ENCODE measurements at places on chromosomes 7 and 10.

DNA sequence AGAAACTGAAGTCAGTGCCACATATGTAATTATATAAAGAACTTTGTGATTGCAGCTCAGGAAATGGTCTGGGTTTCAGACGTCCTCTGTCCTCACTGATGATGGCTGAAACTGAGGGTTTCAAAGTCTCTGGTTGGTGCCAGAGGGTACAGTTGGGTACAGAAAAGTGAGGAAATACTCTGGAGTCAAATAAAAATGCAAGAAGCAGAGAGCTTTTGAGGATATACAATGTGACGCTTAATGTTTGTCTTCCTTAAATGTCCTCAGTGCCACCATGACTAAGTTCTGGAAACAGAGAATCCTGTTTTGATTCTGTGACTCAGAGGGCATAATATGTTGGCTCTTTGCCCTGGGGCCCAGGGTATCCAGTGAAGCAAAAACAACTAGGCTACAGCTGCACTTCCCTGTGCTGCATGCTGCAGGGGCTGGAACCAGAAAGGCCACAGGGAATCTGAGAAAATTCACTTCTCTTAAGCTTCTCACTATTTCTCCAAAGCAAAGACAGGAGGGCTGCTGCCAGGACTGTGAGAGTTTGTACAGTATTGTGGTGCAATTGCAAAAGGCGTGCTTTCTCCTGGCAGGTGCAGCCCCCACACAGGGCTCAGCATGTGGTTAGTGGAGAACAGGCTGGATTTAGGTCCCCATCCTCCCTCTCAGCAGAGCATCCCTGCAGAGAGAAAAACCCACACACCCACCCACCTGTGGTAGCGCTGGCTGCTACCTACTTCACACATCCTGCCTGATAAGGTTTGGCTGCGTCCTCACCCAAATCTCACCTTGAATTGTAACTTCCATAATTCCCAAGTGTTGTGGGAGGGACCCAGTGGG is 169.5 kb upstream of the SVIL start:
- DNase-seq: no peak

- no peak for DNase-seq
Observed at GRCh38 chr10:119131512-119132240, 27.8 kb downstream of the DENND10 start.

GRCh38 chr10:102202386-102202785 is 23.7 kb upstream of the ELOVL3 start:
- no peak for DNase-seq

DNA sequence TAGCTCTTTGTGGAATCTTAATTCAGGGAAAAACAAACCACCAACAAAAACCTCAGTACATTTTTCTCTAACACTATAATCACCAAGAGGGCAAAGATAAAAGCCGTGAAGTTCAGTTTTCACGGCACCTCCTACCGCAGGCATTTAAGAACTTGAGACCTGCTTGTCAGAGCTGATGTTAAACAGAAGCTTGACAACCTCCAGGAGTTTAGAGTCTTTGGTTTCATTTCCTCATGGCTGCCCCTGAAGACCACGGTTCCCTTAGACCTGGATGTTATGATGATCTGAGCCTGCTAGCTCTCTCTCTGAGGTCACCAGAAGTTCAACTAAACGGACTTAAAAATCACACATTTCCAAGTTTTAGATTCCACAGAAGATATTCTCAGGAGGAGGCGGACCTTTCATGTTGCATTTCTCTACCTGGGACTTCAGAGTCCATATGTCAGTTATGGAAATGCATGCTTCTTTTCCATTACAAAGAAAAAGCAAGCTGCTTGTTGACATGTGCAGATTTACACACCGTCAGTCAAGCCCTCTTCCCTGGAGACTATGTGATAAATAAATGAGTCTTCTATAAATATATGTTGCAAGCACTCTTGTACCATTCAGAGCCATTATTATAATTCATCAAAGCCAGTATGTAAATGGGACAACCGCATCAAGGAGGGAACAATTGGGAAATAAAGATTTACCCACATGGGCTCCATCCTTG is 258.0 kb downstream of the GFRA1 start:
- DNase-seq: no peak

DNA sequence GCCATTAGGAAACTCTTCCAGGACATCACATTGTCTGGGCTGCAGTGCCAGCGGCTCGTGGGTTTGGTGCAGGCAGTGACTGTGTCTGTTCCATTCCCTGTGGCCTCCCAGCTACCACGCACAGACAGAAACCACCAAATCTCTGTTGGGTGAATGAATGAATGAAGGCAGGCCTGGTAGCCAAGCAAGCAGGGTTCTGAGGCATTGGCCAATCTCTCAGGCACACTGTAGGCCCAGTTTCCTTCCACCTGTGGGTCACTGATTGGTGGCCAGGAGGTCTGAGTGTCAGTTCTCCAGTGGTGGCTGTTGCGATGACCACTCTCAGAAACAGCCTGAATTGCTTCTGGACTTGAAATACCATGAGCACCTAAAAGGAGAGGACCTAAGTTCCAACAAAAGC is 59.4 kb upstream of the CTBP2 start:
- DNase-seq: no peak

- DNase-seq: no peak
Observed at GRCh38 chr7:155705623-155706360, 61.3 kb downstream of the RBM33 start.

DNA sequence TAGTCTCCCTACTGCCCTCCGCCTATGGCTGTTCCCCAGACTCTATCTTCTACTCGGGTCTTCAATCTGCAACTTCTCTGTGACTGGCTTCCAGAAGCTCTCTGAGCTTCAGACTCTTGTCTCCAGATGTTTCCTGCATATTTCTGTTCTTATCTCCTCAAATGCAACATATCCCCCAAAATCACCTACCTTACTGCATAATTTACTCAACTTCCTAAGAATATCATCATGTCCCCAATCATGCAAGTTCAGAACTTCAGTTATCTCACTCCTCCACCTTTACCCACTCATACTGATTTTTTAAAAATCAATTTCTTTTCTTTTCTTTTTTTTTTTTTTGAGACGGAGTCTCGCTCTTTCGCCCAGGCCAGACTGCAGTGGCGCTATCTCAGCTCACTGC is 68.8 kb downstream of the RAPGEF5 start:
- DNase-seq: no peak

DNA sequence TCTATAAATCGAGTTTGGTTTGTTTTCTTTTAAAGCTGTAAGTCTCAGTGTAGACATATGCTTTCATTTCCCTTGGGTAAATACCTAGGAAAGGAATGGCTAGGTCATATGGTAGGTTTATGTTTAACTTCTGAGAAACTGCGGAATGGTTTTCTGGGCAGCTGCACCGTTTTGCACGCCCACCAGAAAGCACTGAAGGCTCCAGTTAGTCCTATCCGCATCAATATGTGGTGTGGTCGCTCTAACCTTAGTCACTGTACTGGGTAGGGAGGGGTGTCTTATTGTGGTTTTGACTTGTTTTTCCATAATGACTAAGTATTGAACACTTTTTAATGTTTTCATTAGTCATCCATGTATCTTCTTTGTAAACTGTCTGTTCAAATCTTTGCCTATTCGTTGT is 279.5 kb upstream of the AKR1E2 start:
- DNase-seq: no peak

DNA sequence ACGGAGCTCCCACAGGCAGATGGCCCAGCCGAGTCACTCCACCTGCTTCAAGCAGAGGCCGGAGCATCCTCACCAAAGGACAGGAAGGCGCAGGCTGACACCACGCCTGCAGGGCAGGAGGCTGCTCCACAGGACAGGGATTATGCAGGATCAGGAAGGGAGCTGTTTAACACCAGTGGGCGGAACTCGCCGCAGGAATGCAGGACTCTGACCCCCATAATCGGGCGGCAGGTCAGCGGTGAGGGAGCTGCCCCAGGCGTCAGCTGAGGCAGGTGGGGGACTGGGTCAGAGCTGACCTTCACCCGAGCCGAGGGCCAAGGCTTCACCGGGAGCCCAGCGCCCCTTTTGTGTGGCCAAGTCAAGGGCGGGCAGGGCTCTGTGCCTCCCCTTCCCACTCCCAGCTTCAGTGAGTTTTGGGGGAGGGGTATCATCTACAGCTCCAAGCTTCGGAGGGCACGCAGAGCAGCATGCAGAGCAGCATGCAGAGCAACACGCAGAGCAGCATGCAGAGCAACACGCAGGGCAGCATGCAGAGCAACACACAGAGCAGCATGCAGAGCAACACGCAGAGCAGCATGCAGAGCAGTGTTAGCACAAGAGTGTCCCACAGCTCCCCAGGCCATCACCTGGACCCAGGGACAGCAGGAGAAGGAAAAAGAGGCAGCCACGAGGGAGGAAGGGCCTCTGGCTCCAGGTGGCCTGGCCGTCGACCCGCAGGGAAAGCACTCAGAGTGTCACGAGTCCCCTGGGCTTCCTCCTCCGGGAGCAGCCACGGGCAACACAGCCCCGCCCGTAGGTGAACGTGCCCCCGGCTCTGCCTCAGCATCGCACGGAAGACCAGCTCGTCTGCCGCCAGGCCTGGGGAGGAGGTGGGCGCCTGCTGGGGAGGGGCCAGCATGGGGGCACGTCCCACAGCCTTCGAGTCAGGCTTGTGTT is 151.7 kb upstream of the PPP2R2D start:
- DNase-seq: peak; percentile 55

- no peak for DNase-seq
Observed at GRCh38 chr7:36547416-36547815, 157.8 kb downstream of the ANLN start.

- DNase-seq: no peak
Observed at GRCh38 chr10:131875501-131875900, 25.3 kb upstream of the PPP2R2D start.

DNA sequence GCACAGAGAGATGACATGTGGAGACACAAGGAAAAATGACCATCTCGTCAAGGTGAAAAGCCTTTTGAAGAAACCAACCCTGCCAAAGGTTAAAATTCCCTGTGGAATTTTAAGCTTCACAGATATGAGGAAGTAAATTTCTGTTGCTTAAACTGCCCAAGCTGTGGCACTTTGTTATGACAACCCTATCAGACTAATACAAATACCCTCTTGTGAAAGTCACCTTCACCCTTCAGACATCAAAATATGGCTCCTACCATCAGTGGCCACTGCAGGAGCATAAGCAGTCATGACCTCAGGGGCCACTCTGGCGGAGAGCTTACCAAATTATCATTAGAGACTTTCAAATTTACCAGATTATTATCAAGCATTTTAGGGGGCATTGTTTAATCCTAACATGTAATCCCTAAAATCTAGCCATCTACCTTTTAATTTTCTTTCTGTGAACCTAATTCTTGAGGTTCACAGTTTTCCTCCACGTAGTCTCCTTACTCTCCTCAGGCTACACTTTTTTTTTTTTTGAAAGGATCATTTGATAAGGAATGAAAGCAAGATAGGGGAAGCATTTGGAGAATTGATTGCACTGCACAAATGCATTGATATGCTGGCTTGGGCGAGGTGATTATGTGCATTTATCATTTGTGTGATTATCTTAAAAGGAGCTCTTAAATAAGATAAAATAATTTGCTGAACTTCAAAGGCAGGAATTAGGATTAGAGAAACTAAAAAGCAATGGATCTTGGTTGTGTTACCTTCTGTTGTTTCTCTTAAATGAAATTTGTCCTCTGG is 90.3 kb downstream of the TMEM168 start:
- no peak for DNase-seq

DNA sequence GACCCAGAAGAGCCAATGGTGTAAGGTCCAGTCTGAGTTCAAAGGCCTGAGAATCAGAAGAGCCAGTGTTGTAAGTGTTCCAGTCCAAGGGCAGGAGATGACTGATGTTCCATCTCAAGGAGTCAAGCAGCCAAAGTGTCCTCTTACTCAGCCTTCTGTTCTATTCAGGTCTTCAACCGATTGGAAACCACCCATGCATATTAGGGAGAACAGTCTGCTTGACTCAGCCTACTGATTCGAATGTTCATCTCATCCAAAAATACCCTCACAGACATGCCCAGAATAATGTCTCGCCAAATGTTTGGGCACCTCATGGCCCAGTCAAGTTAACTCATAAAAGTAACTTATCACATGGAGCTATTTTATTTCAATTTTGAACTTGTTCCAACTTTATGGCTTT is 2.9 kb upstream of the WDFY4 start:
- DNase-seq: no peak

GRCh38 chr7:140230861-140231770 is 54.3 kb upstream of the KDM7A start:
- peak; percentile 50 for DNase-seq

- no peak for DNase-seq
Observed at GRCh38 chr7:129072479-129073011, 17.6 kb upstream of the TNPO3 start.

DNA sequence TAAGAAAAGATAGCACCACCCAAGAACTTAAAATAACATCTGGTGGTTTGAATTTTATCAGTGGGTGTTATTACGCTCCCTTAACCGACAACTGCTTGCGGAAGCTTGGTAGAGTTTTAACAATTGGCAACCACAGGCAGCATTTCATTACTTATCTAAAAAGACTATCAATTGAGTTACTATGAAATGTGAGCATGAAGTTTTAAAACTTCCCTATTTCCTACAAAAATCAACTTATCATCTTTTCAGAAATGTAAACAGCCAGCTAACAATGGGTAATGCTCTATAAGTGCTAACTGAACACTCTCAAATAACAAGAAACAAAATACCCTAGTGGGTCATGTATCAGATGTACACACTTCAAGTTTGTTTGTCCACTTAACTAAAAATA is 68.8 kb downstream of the OSBPL3 start:
- DNase-seq: no peak

DNA sequence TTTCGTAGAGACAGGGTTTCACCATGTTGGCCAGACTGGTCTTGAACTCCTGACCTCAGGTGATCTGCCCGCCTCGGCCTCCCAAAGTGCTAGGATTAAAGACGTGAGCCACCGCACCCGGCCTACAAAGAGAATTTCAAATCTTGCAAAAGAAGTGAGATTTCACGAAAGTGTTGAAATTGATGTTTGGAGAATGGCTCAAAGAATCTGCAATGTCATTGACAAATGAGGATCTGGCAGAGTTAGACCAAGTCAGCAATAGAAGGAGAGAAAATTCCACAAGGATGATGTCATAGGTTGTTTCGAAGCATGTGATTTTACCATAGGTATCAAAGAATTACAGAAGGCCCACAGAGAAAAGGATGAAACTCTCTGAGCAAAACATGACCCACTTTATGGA is 71.7 kb downstream of the LYZL2 start:
- DNase-seq: no peak

DNA sequence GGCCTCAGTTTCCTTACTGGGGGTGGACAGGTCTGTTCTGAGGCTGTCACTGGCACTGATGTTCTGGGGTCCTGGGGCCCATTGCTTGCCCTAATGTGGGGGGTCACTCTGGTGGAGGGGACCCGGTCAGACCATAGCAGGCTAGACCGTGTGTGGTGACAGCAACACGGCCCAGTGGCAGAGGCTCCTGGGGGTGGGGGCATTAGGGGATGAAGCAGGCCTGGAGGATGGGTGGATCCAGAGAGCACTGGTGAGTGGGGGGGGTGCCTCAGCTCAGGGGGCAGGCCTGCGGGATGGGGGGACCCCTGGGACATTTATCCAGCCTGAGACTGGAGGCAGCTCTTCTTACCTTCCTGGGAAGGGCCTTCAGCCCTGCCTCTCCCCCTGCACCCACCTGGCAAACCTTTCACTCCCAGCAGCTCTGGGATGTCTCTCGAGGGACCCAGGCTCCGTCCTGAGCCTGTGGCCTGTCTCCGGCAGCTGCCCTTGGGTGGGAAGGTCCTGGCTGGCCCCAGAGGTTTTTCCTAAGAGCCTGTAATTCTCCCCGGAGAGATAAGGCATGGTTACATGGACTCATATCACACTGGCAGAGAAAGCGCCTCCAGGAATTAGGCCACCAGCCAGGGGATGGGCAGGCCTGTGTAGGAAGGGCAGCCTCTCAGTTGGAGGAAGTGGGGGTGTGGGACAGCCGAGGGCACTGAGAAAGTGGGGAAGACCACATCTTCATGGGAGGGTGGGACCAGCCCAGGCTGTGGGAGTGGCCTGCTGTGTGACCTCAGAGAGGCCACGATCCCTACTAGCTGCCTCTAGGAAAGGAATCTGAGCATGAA is 147.7 kb downstream of the UBE2H start:
- no peak for DNase-seq

Measured in dorsolateral prefrontal cortex (tissue), 122 donors.